ENCODE measurements at places on chromosomes 7 and 10.
A peak's percentile ranks its signal among the peaks of the same experiment; 100 is the strongest.

- no peak for DNase-seq
Measured at GRCh38 chr7:137753948-137754851, 92.6 kb downstream of the DGKI start.

DNA sequence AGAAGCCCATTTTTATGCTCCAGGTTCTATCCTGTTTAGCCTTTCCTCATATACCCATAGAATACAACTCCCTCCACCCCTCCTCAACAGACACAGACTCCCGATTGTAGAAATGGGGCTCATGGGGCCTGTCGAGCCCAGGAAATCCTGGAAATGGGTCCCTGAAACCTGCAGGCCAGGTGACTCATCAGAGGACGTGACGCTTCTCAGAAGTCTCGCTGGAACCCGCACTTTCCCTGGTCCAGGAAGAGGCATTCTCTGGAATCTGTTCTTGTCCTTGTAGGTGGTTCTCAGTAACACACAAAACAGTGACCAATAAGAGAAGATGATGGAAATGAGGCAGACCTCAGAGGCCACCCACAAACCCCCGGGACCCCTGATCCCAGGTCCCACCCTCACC lies 244.8 kb upstream of the PPP2R2D start:
- no peak for DNase-seq

DNA sequence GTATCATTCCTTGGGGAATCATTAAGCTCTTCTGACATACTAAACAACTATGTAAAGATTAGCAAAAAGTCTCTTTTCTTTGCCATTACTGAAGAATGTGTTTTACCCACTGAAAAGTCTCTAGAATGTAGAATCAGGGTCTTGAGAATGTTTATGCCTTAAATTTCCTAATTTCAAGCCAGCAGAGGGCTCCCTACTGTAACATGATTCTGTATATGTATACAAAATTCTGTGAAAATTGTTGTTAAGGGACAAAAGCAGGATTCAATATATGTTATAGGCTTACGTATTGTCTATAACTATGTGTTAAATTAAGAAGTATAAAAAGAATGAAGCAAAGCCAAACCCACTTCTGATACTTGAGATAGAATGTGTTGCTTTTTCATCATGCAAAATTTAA lies 296.9 kb upstream of the DGKB start:
- no peak for DNase-seq

- no peak for DNase-seq
Measured at GRCh38 chr7:117111535-117111934, 158.2 kb downstream of the ST7 start.

DNA sequence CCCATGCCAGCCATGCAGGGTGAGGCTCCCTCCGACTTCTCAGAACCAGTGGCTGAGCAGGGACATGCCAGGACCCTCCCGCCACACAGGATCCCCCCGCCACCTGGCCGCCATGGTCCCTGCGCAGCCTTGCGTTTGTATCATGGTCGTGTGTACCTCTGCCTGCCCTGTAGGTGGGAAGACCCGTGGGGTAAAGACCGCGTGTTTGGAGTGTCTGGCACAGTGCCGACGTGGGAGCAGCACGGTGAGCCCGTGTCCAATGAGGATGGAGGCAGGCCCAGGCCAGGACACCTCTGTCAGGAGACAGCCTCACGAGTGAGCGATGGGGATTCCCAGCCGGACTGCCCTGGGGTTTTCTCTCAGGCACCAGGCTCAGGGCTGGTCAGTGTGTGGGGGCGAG lies 31.9 kb downstream of the NKX6-2 start:
- DNase-seq = no peak

- no peak for DNase-seq
Measured at GRCh38 chr10:83522881-83523386, 616.4 kb upstream of the GHITM start.

GRCh38 chr7:142941541-142941940 lies 2.3 kb downstream of the LLCFC1 start:
- DNase-seq = no peak

- DNase-seq = no peak
Measured at GRCh38 chr10:78626471-78626870, 442.3 kb upstream of the ZMIZ1 start.

DNA sequence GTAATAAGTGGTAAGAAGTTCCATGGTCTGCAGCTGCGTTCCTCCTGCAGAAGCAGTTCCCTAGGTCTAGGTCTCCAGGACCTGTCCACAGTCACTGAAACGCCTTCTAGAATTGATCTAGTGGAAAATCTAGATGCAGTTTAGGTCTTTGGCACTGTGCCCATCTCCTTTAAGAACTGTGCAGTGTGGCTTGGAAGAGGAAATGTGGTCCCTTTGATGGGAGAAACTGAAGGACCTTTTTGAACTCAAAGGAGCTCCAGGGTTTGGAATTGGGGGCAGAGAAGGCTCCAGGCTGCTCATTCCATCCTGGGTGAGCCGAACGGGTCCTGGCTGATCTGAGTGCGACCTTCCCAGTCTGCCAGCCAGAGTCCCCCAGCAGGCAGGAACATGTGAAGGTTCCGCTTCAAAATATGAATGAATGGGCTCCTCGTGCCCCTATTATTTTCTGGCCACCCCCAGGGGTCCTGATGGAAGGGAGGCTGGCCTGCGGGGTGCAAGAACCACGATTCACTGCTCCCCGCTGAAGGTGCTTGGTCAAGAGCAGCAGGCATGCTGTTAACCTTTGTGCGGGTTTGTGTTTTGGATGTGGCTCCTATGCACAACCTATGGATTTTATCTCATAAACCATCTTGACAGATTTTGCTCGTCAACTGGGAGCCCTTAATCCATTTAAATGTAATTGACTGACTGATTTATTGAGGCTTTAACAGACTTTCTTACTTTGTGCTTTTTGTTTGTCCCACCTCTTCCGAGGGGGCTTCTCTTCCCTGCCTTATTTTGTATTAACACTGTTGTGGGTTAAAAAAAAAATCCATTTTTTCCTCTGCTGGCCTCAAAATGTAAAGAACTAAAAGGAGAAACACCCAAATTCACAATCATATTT lies 36.7 kb downstream of the ZNF467 start:
- no peak for DNase-seq

DNA sequence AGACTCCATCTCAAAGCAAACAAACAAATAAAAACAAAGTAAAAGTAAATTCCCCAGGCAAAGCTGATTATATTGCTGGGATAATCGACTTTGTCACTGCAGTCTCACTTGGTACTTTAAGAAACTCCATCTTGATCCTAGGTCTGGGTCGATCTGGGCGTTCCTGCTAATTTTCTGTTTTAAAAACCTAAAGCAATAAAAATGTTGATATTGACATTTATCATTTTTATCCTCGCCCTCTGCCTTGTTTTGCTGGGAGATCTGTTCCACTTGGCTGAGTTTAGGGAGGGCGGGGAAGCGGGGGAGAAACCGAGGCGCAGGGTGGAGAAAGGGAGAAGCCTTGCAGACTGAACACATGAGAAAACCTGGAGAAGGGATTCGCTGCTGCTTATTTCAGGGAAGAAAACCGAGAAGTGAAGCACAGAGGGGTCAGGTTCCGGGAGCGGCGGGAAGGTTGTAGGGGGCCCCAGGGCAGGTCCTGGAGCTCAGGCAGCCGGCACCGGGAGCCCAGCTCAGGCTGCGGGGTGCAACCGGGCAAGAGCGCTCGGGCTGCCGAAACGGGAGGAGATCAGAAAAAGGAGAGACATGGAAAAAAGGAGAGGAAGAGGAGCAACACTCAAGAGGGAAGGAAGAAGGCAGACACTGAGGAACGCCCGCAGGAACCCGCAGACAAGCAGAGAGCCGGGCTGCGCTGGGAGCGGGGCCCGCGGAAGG lies 27.3 kb upstream of the KMT2C start:
- DNase-seq = peak; percentile 89

- no peak for DNase-seq
Measured at GRCh38 chr7:129084801-129085551, 30.1 kb upstream of the TNPO3 start.

All from H1 (cell line).